ENCODE measurements at places on chromosomes 3 and 15.

GRCh38 chr3:71498543-71498942, 85.0 kb downstream of the FOXP1 start:
- DNase-seq = no peak

GRCh38 chr3:15319575-15319974, 12.8 kb downstream of the SH3BP5 start:
- DNase-seq = no peak

- DNase-seq = no peak
Observed at GRCh38 chr3:30549600-30549999, 56.8 kb upstream of the TGFBR2 start.

- DNase-seq = peak; percentile 15
Observed at GRCh38 chr3:41893977-41894376, 67.9 kb downstream of the ULK4 start.

DNA sequence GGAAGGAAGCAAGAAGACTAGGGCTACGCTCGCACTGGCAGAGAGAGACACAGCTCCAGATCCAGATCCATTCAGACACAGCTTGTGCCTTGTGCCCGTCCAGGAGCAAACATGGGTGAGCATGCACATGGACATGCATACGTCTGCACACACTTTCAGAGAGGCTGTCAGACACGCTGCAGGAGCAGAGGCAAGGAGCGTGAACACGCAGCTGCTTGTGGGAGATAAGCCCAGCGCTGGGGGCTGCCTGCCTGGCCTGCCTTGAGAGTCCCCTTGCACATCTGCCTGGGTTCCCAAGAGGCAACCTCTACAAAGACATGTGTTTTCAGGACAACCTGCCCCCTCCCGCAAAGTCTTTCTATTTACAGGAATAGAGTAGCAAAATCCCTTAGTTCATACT, 13.6 kb upstream of the BAHD1 start:
- DNase-seq = no peak
